CD4-positive, alpha-beta T cell treated with Interleukin-17A for 1 hour (primary cell): ENCODE measurements at places on chromosomes 3 and 15.

DNA sequence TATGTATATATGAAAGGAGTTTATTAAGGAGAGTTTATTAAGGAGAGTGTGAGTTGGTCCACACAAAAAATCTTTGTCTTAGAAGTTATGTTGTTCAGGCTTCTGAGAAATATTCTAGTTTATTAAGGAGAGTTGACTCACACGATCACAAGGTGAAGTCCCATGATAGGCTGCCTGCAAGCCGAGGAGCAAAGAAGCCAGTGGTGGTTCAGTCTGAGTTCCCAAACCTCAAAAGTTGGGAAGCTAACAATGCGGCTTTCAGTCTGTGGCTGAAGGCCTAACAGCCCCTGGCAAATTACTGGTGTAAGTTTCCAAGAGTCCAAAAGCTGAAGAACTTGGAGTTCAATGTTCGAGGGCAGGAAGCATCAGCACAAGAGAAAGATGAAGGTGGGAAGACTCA lies 42.4 kb upstream of the DAZL start:
- DNase-seq, result no peak

- DNase-seq, result peak; percentile 47
These were observed 471.9 kb upstream of the FRG2C start for GRCh38 chr3:75192146-75192616.

DNA sequence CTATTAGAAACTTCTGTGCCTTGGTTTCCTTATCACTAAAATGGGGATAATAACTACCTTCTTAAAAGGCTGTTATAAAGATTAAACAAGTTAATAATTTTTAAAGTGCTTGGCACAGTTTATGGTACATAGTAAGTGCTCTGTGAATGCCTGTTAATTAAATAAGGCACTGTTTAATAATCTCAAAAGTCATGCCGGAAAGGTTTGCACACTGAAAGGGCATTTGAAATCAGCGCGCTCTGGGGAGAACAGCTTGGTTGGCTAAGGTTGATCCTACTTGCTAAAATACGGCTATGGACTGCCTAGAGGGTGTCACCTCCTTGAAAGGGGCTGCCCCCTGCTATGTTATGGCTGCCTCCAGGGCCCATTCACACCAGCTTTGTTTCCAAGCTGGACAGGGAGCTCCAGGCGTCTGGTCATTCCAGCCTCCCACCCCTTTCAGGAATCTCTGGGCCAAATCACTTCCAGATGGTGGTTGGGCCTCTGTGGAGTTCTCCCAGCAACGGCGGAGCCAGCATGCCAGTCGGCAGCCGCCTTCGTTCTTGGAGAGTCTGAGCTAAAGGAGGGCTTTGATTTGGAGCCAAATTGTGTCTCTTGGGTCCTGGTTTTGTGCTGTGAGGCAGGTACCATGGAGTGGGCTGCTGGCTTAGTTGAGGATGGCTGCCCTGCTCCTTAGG lies 5.9 kb downstream of the FLNB start:
- DNase-seq, result no peak

GRCh38 chr3:197021729-197022404 lies 7.8 kb downstream of the MELTF start:
- no peak for DNase-seq

DNA sequence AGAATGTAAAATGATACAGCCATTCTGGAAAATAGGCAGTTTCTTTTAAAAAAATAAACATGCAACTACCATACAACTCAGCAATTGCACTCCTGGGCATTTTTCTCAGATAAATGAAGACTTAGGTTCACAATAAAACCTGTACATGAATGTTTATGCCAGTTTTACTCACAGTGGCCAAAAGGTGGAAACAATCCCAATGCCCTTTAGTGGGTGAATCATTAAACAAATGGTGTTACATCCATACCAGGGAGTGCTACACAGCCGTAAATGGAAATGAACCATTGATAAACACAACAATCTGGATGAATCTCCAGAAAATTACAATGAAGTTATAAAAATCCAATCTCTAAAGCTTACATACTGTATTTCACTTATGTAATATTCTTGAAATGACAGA lies 140.3 kb downstream of the ADAMTSL3 start:
- no peak for DNase-seq

DNA sequence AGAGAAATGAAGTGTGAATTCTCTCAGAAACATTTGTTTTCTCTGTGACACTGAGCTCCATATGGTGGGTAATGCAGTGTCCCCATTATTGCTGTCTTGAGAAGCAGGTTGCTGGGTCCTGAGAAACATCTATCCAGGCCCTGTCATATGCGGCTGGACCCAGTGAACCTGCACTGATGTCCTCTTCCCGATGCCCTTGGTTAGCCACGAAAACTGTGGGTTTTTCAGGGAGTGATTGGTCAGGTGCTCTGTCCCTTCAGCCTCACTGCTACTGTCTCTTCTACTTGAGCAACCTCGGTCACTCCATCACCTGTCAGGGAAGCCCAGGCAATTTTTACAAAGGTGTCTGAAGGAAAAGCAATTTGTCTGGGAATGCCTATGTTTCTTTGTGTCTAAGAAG lies 77.0 kb downstream of the SLC7A14 start:
- no peak for DNase-seq

GRCh38 chr3:123055352-123055751 lies 11.5 kb upstream of the PDIA5 start:
- DNase-seq, result no peak
